ENCODE measurements at places on chromosomes 5 and 9.

DNA sequence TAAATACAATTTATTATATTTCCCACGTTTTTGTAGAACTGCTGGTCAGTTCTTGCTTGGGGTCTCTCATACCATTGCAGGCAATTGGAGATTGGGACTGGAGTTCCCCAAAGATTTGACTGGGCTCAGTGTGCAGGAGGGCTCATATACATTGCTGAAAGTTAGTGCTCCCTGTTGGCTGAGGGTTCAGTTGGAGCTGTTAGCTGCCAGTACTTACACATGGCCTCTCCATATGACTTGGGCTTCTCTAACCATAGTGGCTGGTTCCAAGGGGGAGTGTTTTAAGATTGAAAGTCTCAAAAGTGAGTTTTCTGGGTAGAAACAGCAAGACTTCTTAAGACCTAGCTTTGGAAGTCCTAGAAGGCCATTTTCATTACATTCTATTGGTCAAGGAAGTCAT lies 102.9 kb downstream of the MAN2A1 start:
- no peak for DNase-seq

- DNase-seq = peak; percentile 54
Measured at GRCh38 chr9:111728143-111728542, 66.6 kb downstream of the SHOC1 start.

DNA sequence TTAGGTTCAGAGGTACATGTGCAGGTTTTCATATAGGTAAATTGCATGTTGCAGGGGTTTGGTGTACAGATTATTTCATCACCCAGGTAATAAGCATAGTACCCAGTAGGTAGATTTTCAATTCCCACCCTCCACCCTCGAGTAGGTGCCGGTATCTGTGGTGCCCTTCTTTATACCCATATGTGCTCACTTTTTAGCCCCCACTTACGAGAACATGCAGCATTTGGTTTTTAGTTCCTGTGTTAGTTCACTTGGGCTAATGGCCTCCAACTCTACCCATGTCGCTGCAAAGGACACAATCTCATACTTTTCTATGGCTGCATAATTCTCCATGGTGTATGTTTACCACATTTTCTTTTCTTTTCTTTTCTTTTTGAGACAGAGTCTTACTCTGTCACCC lies 21.2 kb downstream of the ITK start:
- DNase-seq = no peak

DNA sequence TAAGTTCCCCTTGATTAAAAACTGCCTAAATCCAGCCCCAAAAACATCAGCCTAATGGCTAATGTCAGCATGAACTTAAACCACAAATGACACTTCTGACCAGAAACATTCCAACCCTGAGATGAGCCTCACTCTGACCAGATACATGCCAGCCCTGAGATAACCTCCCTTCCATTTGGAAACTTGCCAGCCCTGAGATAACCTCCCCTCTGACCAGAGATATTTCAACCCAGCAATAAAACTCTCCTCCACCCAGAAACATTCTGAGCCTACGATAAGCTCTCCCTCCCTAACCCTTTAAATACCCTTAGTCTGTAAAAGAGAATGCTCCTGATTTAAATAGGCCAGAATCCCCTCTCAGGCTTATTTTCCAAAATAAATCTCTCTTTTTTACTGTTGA lies 1035.7 kb upstream of the NUDT12 start:
- DNase-seq = no peak

DNA sequence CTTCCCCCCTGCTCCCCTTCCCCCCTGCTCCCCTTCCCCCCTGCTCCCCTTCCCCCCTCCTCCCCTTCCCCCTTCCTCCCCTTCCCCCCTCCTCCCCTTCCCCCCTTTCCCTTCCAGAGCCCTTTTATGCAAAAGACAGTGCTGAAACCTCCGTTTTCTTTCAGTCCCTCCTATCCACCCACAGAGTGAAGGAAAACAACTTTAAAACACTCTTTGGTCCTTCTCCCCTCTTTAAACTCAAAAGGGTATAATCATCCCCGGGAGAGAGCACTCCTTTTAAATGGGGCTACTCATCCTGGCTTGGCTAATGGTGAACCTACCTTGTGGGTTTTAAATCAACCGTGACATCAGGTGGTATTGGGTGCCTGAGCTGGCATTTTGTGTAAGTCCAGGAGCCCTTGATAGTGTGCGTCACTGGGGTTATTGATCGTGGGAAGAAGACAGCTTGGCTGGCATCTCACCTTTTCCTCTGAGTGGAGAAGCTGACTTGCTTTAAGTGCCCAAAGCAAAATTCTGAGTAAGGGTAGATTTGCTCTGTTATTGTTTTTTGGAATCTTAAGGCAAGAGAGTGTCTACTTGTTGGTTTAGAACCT lies 2.7 kb downstream of the LARP1 start:
- peak; percentile 53 for DNase-seq

GRCh38 chr5:72363166-72363802 lies 43.1 kb downstream of the PTCD2 start:
- DNase-seq = peak; percentile 92

All from ELR (cell line).